Activated T-helper 17 cell treated with anti-CD3 and anti-CD28 coated beads, Interleukin-2, amount 50 U/mL, for 72 hours (primary cell): ENCODE measurements at places on chromosomes 4 and X. TPM values are rescaled to one million over a fixed set of nuclear protein-coding genes. Genes with fewer than 3 reads are reported as not detected.

GRCh38 chr4:39497909-39498726 is 29.1 kb downstream of the UGDH start:
- no peak for ATAC-seq

DNA sequence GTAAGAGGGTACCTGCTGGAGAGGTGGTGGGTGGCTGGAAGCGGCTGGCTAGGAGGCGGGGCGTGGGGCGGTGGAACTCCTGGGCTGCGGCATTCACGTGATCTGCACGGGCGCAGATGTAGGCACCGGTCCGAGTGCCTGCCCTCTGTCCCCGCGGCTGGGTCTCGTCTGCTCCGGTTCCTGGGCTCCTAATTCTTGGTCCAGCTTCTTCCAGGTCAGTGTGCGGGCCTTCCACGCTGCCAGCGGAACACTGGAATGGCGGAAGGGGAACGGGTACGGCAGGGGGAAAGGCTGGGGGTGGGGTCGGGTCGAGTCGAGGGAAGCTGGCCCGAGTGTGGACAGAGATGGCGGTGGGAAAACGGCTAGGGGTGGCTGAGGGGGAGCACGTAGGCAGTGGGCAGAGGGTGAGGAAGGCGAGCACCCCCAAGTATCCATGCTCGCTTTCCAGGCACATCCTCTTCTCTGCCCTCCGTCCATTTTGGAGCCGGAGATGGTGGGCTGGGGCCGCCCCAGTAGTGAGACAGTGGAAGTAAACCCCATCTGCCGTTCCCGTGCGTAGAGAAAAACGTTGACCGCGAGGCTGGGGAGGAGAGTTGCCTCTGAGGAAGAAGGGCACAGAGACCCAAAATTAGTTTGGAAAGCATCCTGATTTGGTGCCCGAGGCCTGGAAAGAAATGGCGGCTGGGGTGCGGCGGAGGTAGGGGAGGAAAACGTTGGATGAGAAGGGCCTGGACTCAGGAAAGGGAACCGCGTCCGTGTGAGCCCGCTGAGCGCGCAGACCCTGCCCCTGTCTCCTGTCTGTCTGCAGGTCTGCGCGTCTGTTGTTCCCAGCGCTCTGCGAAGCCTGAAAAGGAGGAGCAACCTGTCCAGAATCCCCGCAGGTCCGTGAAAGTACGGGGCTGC is at the start of gene TCEAL4:
Gene TCEAL4 (plus strand): TSS at position 105 of the 903 bp plus-strand sequence. CDS start 1,161 bp downstream, outside the sequence.
- peak; percentile 93 for ATAC-seq

DNA sequence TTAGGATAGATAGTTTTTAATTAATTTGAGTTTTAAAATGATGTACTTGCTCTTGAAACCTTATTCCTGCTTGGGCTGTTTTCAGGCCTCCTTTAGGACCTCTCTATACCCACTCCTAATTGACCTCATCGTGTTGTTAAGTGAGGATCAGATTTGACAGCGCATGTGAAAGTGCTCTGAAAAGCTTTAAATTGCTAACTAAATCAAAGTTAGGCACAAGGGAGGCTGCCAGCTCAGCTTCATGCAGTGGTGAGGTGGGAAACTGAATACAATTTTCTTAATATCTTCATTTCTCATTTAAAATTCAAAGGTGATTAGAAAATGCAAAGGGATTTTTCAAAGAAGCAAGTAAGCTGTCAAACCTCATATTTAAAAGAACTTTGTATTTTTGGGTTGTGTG is 20.0 kb downstream of the FHDC1 start:
- ATAC-seq, result no peak

The IGFBP7 gene
- total RNA-seq, result not detected

The CTAG2 gene
- total RNA-seq, result not detected

DNA sequence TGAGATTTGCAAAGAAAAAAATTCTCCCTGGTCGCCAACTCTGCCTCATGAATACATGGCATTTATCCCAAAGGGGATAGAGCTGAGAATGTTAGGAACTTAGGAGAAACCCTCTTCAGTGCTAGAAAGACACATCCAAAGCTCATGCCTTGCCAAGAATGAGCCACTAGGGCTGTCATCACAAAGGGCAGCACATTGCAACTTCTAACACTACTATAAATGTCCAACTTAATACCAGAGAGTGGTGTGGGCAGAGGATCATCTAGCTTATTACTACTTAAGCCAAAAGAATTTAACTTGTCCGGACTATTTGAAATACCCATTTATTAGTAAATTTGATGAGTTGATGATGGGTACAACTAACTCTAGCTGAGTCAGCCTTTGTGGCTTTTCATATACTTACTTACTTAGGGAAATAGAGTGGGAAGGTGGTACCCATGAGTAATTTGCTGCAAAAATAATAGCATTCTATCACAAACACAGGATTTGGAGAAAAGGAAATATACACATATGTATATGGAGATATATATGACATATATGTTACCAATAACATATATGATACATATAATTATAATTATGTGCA is 66.3 kb upstream of the GAB1 start:
- ATAC-seq, result no peak

- no peak for ATAC-seq
These were observed 26.2 kb downstream of the UGT2B7 start for GRCh38 chr4:69122476-69122875.

- no peak for ATAC-seq
These were observed 32.5 kb downstream of the IDS start for GRCh38 chrX:149472625-149473024.

GRCh38 chrX:153516073-153516472 is 1.4 kb upstream of the ATP2B3 start:
- ATAC-seq, result peak; percentile 34

- no peak for ATAC-seq
These were observed 9.6 kb downstream of the BMP3 start for GRCh38 chr4:81040012-81040659.

GRCh38 chrX:118847676-118848075 is 24.1 kb downstream of the ZCCHC12 start:
- ATAC-seq, result no peak

The CYP2U1 gene
- 0.90 TPM for total RNA-seq

GRCh38 chrX:10156199-10157031 is at the start of gene CLCN4:
Gene CLCN4 (plus strand): TSS chrX:10156975. CDS start chrX:10185033, 28,058 bp downstream.
- no peak for ATAC-seq

DNA sequence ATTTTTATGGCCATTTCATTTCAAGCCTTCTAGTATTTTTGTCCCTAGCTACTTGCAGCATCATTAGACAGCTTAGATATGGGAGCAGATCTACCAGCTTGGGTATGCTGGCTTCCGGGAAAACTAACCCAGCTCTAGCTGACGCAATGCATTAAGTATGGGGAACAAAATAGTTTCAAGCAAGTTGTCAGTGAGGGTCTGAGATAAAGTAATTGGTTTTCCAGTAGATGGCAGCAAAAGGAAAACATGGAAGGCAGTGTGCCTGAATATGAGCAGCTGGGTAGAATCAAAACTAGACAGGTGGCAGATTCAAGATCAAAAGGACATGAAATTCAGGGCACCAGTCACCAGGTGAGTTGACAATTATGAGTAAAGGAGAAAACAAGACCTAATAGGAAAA is 340.9 kb upstream of the CTSO start:
- no peak for ATAC-seq

GRCh38 chr4:39855909-39856512 is 121.7 kb downstream of the PDS5A start:
- ATAC-seq, result peak; percentile 23

GRCh38 chr4:105014635-105015034 is 132.0 kb upstream of the TET2 start:
- ATAC-seq, result no peak

GRCh38 chrX:72716766-72717165 is 2.7 kb upstream of the PHKA1 start:
- no peak for ATAC-seq

DNA sequence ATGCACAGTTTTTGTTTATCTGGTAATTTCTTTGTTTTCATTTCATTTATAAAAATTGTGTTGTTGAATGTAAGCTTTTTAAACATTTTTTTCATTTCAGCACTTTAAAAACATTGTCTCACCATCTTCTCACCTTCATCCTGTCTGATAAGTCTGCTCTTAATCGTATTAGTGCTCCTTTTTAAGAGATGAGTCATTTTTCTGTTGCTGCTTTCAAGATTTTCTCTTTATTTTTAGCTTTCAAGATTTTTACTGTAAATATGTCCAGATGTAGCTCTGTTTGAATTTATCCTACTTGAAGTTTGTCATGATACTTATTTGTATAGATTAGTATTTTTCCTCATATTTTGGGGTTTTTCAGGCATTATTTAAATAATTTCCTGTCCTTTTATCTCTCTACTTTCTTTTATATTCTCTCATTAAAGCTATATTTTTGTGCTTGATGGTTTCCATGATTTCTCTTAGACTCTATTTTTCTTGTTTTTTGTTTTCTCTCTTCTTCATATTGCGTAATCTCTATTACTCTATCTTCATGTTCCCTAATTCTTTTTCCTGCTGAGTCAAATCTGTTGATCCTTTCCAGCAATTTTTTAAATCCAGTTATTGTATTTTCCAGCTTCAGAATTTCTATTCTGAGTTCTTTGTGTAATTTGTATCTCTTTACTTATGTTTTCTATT is 1400.4 kb upstream of the PCDH7 start:
- no peak for ATAC-seq

GRCh38 chr4:108024878-108025165 is 35.1 kb downstream of the HADH start:
- ATAC-seq, result no peak
